Stromal cell of bone marrow (primary cell): ENCODE measurements at places on chromosomes 7 and 10.

DNA sequence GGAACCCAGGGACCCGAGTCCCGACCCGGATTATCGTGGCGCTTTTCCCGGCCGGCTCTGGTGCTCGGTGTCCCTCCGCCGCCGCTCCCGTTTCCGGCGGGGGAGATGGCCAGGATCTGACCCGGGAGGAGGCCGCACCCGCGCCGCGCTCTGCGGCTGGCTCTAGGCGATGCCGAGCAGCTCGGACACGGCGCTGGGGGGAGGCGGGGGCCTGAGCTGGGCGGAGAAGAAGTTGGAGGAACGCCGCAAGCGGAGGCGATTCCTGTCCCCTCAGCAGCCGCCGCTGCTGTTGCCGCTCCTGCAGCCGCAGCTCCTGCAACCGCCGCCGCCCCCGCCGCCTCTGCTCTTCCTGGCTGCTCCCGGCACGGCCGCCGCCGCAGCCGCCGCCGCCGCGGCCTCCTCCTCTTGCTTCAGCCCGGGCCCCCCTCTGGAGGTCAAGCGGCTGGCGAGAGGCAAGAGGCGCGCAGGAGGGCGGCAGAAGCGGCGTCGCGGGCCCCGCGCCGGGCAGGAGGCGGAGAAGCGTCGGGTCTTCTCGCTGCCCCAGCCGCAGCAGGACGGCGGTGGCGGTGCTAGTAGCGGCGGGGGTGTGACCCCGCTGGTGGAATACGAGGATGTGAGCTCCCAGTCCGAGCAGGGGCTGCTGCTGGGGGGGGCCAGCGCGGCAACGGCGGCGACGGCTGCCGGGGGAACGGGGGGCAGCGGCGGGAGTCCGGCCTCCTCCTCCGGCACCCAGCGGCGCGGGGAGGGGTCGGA lies 593 bp downstream of the CDK13 start:
- no peak for DNase-seq

DNA sequence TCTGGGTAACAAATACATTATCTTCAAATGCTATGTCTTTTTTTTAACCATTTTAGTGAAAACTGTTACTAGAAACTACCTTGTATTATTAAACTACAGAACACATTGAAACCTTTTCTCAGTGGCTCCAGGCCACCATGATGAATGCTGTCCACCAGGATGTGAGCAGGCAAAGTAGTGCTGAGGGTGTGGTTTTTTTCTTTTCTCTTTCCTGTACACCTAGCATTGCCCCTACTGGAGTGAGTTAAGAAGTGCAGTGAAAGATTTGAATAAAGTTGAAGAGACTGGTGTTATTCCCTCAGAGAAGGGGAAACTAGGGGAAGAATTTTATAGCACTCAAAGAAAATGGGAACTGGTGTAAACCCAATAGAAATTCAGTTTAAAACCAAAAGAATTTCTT lies 120.0 kb upstream of the SAMD8 start:
- DNase-seq = no peak

DNA sequence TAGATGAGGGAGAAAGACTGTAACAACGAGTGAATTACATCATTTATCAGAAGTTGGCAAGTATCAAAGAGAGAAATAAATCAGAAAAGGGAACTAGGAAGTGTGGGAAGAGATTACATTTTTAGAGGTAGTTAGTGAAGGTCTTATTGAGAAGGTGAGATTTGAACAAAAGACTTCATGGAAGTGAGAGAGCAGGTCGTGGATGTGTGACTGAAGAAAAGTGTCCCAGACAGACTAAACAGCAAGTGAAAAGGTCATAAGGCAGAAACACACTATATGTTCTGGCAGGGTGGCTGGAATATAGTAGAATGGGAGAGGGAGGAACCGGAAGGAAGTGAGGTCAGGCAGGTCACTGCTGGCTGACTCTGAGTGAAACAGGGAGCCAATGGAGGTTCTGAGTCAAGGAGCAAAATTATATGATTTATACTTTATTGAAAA lies 35.7 kb upstream of the RHOBTB1 start:
- no peak for DNase-seq

GRCh38 chr7:143360788-143361551 lies 1.5 kb downstream of the FAM131B start:
- DNase-seq = no peak

DNA sequence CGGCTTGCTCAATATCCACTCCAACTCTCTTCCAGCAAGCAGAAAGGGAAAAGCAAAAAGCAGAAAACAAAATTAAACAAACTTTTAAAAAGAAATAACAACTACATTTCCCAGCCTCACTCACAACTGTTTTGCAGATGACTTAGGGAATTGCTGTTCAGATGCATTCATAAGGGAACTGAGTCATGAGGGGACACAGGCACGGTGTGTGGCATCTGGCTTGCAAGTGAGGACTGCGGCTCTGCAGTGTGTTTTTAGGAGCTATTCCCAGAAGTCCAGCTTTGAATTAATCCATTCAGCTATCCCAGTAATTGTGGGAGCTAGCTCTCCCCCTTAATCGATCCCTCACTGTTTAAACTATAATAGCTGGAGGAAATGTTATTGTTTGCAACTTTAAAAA lies 30.3 kb downstream of the PTN start:
- DNase-seq = no peak

DNA sequence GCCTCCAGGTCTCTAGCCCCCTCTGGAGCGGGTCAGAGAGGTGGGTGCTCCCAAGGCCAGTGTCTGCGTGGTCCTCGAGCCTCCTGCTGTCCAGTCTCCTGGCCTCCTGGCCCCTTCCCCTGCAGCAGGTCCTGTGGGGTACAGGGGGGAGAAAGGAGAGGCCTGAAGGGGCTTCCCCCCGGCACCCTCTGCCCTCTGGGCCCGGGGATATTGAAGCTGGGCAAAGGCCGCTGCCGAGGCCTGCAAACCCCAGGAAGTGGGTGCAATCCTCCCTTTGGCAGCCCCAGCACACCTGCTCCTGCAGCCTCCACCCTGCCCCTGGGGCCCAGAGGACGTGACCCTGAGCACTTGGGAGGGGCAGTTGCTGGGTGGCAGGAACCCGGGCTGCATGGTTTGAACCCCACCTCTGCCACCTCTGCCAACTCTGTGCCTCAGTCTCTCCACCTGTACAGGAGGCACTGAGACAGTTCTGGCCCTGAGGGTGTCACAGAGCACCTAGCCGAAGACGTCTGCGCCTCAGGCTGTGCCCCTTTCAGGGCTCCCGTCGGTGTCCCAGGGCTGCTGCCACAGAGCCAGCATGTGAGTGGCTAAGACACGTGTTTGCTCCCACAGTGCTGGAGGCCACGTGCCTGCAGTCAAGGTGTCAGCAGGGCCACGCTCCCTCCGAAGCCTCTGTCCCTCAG lies 59.1 kb upstream of the INPP5A start:
- DNase-seq = no peak

GRCh38 chr7:36278620-36279172 lies 111.0 kb upstream of the ANLN start:
- no peak for DNase-seq

DNA sequence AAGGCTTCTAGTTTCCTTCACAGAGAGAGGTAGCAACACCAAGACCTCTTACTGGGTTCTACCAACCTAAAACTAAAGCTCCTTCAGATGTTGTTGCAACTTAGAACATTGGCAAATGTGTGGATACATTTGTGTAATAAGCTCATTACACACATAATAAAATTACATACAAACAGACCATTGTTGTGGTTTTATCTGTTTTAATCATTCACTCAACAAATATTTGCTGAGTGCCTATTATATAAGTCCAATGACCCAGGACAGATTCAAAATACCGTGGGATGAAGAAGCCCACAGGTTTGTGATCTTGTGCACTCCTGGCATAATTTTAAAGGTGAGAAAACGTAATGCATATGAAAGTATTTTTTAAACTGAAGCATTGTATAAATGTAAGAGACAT lies 160.4 kb upstream of the NPVF start:
- no peak for DNase-seq
